ENCODE measurements at places on chromosomes 2 and 18. TPM values are rescaled to one million over a fixed set of nuclear protein-coding genes. Genes with fewer than 3 reads are reported as not detected.

The RGPD6 gene
- total RNA-seq, result 1.9 TPM

The MPPE1 gene
- total RNA-seq, result 25.7 TPM

The SERPINB4 gene
- 418 TPM for total RNA-seq

The DOK6 gene
- 0.04 TPM for total RNA-seq

The TDRD15 gene
- total RNA-seq, result not detected

The SMAD4 gene
- 38.9 TPM for total RNA-seq

The GNAL gene
- 8.8 TPM for total RNA-seq

Data from esophagus mucosa (tissue), 1 donor.